ENCODE measurements at places on chromosomes 6 and 20. TPM values are rescaled to one million over a fixed set of nuclear protein-coding genes. Genes with fewer than 3 reads are reported as not detected.

DNA sequence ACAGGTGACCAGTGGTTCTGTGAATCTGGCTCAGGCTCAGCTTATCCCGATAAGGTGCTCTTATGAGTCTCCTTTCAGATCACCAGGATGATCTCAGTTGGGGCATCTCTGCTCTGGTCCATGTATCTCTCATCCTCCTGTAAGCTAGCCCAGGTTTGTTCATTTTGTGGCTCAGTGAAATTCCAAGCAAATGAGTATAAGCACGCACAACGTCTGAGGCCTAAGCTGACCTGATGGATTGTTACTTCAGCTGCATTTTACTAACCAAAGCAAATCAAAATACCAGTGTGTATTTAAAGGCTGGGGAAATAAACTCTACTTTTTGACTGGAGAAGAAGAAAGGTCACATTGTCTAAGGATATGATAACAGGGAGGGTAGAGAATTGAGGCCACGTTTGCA is 551.0 kb upstream of the BTBD3 start:
- no peak for DNase-seq

The IL17F gene
- total RNA-seq, result not detected

GRCh38 chr6:100906325-100906724 is 25.2 kb upstream of the ASCC3 start:
- no peak for DNase-seq

DNA sequence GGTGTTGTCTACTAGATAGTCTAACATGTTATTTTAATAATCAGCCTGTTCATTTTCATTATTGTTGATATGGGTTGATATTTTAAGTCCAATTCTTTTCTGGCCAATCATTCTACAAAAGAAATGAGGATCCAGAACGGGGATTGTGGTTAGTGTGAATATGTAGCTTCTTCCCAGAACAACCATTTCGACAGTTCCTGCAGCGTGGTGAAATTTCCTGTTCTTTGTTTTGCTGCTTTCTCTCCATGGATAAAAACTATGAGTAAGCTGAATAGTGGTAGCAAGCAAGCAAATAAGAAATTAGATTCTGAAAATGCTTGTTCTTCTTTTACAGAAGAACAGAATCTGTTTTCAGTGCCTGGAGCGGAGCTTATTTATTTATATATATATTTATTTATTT is 65.5 kb upstream of the F13A1 start:
- DNase-seq, result no peak

- no peak for DNase-seq
Measured at GRCh38 chr20:48378976-48379675, 448.7 kb downstream of the PREX1 start.
